ENCODE measurements at places on chromosomes 2 and 18.

DNA sequence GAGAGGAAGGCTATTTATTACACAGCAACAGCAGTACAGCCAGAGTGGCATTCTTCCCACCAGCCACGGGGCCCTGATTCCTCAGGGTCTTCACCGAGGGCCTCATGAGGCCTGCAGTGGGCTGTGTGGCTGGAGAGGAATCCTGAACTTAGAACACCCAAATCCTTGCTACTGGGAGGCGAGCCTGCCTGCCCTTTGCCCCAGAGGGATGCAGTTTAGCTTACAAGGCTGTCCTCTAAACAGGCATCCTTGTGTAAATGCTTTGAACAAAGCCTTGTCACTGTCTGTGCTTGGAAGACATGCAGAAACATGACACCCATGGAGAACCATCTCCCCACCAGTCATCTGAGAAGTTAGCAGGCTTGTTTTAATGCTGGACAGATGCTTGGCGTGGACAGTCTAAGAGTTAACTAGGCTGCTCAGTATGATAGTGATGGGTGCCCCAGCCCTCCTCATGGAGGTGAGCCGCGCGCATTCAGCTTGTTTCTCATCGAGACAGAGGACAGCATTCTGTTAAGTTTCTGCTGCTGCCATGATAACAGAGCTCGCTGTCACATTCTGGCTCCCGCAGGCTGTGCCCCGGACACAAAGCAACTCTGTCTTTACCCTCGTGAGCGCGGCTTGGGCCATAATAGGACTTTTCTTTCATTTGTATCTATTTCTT, 42.9 kb downstream of the ADI1 start:
- no peak overlapping the region for H3K27ac ChIP-seq
- H3K27me3 ChIP-seq: no peaks in the 10 kb centered on the region
- H3K4me1 ChIP-seq: no peaks in the 10 kb centered on the region
- no peak for DNase-seq

- H3K27me3 ChIP-seq: no peaks in the 10 kb centered on the region
- H3K4me3 ChIP-seq: no peak overlapping the region
- no peak for DNase-seq
- H3K4me1 ChIP-seq: no peaks in the 10 kb centered on the region
- no peak overlapping the region for H3K27ac ChIP-seq
Measured at GRCh38 chr2:240401781-240402551, 33.5 kb upstream of the GPC1 start.

GRCh38 chr2:228016402-228016801, 145.0 kb downstream of the DAW1 start:
- H3K27ac ChIP-seq: no peak overlapping the region
- H3K4me3 ChIP-seq: no peak overlapping the region
- no peaks in the 10 kb centered on the region for H3K27me3 ChIP-seq

DNA sequence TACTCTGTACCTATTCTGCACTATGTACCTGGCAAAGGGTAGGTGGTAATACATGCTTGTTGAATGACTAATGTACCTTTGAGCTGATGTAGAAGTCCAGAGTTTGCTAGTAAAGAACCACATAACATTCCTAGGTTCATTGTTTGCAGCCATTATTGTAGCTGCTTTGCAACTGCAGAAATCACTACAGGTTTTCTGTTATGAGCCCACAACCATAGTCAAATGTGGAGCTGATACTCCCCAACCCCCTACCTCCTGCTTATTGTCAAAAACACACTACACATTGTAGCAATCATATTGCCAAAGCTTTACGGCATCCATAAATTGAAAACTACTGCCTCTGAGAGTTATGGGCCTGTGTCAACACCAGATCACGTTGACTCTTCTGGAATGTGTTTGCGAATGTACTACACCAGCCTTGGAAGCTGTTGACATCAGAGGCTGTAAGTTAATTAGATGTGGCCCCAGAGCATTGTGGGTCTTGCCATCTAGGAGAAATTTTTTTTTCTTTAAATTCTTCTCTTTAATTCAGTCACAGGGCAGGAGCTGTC, 187.0 kb downstream of the AGPS start:
- H3K4me3 ChIP-seq: no peak overlapping the region
- H3K4me1 ChIP-seq: no peaks in the 10 kb centered on the region
- H3K27ac ChIP-seq: no peak overlapping the region
- no peak for DNase-seq
- H3K27me3 ChIP-seq: no peaks in the 10 kb centered on the region
- no peaks in the 10 kb centered on the region for H3K36me3 ChIP-seq

DNA sequence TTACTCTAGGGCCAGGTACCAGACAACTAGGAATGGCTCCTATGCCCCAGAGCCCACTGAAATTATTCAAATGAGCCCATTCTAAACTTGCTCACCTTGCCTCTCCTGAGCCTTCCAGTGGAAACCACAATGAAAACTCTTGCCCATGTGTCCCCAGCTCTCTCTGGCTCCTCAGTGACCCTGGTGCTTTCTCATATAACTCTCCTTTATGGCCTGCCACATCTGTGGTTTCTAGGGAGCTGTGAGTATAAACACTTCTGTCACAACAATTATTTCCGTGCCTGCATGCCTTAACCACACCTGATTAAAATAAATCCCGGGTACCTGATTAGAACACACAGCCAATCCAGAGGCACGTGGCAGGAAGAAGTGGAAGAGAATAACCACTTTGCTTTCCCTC, 333.0 kb upstream of the SPRED2 start:
- no peak overlapping the region for H3K27ac ChIP-seq
- DNase-seq: no peak
- no peaks in the 10 kb centered on the region for H3K36me3 ChIP-seq

GRCh38 chr2:200221055-200221955, 85.2 kb upstream of the SPATS2L start:
- no peak for DNase-seq
- no peaks in the 10 kb centered on the region for H3K4me1 ChIP-seq
- H3K36me3 ChIP-seq: no peaks in the 10 kb centered on the region
- H3K27me3 ChIP-seq: no peaks in the 10 kb centered on the region
- H3K4me3 ChIP-seq: no peak overlapping the region

- H3K4me1 ChIP-seq: no peaks in the 10 kb centered on the region
- no peaks in the 10 kb centered on the region for H3K36me3 ChIP-seq
- DNase-seq: no peak
- H3K27me3 ChIP-seq: no peaks in the 10 kb centered on the region
Measured at GRCh38 chr2:225821351-225821750, 421.8 kb downstream of the NYAP2 start.

- H3K36me3 ChIP-seq: no peaks in the 10 kb centered on the region
- no peak overlapping the region for H3K27ac ChIP-seq
- H3K4me1 ChIP-seq: peaks cover 32% of the 10 kb centered on the region
- DNase-seq: no peak
- H3K27me3 ChIP-seq: no peaks in the 10 kb centered on the region
Measured at GRCh38 chr2:179274749-179275148, 10.1 kb upstream of the SESTD1 start.

DNA sequence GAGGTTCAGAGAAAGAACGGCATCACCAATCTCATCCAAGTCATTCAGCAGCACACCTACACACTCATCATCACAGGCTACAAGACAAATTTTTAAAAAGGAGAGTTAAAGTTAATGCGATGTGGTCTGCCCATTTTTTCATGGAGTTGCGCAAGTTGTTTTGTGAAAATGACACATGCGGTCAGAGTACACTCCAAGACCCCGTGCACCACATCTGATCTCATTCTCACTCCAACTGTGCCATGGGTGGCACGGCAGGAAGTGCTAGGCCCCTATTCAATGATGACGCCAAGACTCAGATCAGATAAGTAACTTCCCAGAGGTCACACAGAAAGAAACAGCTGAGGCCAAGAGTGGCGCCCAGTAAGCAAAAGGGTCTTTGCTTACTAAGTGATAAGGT, 119.8 kb downstream of the LAMA1 start:
- no peak overlapping the region for H3K4me3 ChIP-seq
- no peaks in the 10 kb centered on the region for H3K27me3 ChIP-seq
- no peak overlapping the region for H3K27ac ChIP-seq
- DNase-seq: peak; percentile 44
- peaks cover 13% of the 10 kb centered on the region for H3K4me1 ChIP-seq

- H3K27me3 ChIP-seq: no peaks in the 10 kb centered on the region
- H3K4me1 ChIP-seq: peaks cover 11% of the 10 kb centered on the region
- H3K27ac ChIP-seq: no peak overlapping the region
Measured at GRCh38 chr2:189444322-189444721, 3.0 kb downstream of the WDR75 start.

DNA sequence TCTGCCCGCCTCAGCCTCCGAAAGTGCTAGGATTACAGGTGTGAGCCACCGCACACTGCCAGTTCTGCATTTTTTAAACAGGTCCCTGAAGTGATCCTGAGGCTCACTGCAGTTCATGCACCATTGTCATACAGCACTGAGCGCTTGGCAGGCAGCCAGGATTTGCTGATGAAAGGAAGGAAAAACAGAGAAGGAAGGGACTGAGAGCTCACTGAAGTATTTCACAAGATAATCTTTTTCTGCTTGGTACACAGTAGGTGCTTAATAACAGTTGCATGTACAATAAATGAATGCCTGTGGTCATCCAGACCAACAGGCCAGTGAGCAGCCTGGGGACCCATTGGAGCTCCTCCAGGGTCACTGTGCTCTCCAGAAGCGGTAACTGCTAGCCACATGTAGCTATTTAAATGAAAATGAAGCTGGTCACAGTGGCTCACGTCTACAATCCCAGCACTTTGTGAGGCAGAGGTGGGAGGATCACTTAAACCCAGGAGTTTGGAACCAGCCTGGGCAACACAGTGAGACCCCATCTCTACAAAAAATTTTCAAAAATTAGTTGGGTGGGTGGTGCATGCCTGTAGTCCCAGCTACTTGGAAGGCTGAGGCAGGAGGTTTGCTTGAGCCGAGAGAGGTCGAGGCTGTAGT, 33.1 kb upstream of the SMAD7 start:
- peak; percentile 38 for DNase-seq
- H3K27me3 ChIP-seq: no peaks in the 10 kb centered on the region

GRCh38 chr18:35949903-35950627, 22.4 kb upstream of the RMP24 start:
- peak overlapping the region; percentile 85 for H3K4me3 ChIP-seq
- H3K27ac ChIP-seq: no peak overlapping the region
- H3K27me3 ChIP-seq: no peaks in the 10 kb centered on the region
- H3K4me1 ChIP-seq: no peaks in the 10 kb centered on the region
- no peaks in the 10 kb centered on the region for H3K36me3 ChIP-seq

DNA sequence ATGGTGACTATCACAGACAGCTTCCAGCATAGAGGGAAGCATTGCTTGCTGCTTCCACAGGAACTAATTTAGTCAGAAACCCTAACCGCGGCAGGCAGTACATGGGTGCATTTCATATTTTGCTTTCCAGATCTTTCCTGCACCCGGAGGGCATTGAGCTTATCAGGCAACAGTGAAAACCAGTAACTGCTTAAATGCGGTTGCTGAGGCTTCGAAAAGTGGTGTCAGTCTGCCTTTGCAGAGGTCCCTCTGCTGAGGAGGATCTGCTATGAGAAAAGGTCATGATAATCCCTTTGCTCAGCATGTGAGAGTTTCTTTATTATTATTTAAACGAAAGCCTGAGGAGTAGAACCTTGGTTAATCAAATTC, 44.6 kb upstream of the ROCK2 start:
- H3K4me3 ChIP-seq: no peak overlapping the region
- DNase-seq: no peak
- no peaks in the 10 kb centered on the region for H3K27me3 ChIP-seq
- peaks cover 16% of the 10 kb centered on the region for H3K4me1 ChIP-seq

DNA sequence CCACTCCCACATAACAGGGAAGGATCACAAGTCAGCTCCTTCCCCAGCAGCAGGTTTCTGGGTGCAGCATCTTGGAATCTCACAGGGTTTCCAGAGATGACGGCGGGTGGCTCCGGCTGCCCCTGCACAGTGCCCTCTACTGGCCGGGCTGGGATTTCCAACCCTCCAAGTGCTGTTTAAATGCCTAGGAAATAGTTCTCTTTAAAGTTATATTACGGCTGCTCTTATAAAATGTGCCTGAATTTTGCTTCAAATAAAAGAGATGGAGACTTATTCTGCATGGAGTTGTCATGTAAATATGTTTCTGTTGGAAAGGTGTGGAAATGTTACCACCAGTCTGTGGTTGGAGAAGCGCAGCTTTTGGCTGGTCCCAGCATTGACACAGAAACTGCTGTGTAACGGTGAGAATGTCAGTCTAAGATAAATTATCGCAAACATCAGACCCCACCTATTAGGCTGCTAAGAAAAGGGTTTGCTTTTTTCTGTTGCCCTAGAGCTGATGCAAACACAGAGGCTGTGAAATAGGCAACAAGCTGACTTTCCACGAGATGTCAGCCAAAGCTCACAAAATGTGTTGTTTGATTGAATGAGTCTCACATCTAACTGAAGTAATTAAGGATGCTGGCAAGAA, 3.3 kb upstream of the HJURP start:
- DNase-seq: peak; percentile 54
- H3K27me3 ChIP-seq: no peaks in the 10 kb centered on the region
- no peak overlapping the region for H3K27ac ChIP-seq
- no peak overlapping the region for H3K4me3 ChIP-seq
- no peaks in the 10 kb centered on the region for H3K36me3 ChIP-seq

- no peaks in the 10 kb centered on the region for H3K27me3 ChIP-seq
- peaks cover 9% of the 10 kb centered on the region for H3K36me3 ChIP-seq
- DNase-seq: no peak
- H3K4me1 ChIP-seq: peaks cover 6% of the 10 kb centered on the region
Measured at GRCh38 chr2:152623076-152623740, 94.1 kb downstream of the PRPF40A start.

DNA sequence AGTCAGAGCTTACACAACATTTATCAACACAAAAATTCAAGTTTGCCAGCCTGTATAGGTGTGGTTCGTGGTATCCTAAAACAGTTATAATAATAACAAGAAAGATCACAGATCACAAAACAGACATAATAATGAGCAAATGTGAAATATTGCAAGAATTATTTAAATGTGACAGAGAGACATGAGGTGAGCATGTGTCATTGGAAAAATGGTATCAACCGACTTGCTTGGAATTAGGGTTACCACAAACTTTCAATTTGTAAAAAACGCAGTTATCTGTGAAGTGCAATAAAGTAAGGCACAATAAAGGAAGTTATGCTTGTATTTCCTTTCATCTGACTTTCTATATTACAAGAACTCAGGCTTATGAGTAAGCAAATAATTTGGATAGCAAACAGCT, 116.8 kb downstream of the IKZF2 start:
- no peak overlapping the region for H3K4me3 ChIP-seq
- no peak for DNase-seq
- no peaks in the 10 kb centered on the region for H3K36me3 ChIP-seq
- no peaks in the 10 kb centered on the region for H3K27me3 ChIP-seq

DNA sequence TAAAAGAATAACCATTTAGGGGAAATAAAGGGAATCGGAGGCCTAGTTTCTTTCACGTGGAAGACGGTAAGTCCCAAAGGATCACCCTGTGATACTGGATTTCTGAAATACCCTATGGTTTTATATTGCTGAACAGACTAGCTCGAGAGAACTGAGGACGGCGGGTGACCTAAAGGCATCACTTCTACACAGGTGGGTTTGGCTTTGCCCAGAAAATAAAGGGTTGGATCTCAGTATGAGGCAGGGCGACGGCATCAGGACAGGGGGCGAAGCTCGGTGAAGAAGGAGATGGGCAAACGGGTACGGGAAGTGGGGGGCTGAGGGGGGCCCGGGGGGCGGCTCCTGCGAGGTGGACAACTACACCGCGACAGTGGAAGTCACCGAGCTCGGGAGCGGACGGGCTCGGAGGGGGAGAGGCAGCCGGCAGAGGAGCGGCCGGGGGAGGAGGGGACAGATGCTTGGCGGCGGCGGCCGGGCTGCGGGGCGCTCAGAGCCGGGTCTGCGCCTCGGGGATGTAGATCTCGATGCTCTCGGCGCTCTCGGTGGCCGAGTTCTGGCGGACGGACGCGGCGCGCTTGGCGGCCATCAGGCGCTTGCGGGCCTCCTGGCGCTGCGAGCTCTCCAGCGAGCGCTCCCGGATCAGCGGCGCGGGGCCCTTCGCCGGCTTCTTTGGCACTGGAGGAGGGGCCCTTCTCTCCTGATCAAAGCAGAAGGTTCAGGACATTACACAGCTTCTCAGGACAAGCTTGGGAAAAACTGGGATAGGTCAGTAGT, 48.9 kb downstream of the TGIF1 start:
- H3K4me3 ChIP-seq: peak overlapping the region; percentile 60
- no peaks in the 10 kb centered on the region for H3K27me3 ChIP-seq
- DNase-seq: peak; percentile 66
- no peaks in the 10 kb centered on the region for H3K36me3 ChIP-seq
